ENCODE measurements at places on chromosomes 3 and 15.
A peak's percentile ranks its signal among the peaks of the same experiment; 100 is the strongest.

DNA sequence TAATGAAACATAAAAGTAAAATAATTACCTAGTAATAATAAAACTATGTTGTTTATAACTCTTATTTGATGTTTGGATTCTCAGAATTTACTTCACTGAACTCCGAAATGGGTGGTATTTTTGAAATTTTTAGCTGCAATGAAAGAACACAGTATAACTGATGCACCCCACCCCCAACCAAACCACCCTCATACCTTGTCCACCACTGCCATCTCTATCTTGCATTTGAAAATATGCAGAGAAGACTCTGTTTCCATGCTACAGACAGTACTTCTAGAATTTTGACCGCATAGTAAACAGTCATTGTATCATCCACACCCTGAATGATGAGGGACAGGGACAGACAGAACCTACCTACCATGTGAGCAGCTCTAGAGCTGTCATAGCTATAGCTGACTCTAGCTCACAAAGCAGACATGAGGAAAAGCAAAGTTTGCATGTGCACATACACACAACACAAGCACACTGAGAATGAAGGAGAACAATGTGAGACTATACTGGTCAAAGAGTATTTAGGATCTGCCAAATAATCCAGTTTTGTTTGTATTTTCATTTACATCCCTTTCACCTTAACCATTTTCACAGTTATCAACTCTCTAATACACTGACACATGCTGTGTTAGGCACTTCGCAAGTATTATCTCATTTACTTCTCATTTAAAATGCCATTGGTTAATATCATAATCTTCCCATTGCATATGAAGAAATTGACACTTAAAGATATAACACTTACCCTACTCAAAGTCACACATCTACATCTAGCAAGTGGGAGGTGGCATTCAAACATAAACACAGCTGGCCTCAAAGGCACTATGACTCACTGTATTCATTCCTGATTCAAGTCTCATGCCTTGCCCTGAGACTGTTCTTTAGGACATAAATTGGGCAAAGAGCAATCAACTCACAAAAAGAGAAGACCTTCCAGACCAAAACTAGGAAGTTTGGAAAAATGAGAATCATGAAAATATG lies 1014.7 kb upstream of the CFAP20DC start:
- peak; percentile 49 for DNase-seq

DNA sequence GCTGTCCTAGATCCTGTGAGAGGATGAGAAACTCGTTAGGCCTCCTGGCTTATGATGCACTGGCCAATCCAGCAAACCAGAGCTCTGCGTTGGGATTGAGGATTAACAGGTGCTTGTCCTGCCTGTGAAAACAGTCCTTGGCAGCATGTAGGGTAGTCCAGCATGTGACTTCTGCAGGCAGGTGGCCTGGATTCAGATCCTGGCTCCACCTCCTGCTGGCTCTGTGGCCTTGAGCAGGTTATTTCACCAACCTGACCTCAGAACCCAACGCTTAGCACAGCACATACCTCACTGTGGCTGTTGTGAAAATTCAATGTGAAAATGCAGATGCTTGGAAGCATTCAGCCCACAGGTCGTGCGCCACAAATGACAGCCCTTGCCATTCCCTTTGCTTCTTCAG lies 33.6 kb downstream of the PLA2G4D start:
- no peak for DNase-seq

DNA sequence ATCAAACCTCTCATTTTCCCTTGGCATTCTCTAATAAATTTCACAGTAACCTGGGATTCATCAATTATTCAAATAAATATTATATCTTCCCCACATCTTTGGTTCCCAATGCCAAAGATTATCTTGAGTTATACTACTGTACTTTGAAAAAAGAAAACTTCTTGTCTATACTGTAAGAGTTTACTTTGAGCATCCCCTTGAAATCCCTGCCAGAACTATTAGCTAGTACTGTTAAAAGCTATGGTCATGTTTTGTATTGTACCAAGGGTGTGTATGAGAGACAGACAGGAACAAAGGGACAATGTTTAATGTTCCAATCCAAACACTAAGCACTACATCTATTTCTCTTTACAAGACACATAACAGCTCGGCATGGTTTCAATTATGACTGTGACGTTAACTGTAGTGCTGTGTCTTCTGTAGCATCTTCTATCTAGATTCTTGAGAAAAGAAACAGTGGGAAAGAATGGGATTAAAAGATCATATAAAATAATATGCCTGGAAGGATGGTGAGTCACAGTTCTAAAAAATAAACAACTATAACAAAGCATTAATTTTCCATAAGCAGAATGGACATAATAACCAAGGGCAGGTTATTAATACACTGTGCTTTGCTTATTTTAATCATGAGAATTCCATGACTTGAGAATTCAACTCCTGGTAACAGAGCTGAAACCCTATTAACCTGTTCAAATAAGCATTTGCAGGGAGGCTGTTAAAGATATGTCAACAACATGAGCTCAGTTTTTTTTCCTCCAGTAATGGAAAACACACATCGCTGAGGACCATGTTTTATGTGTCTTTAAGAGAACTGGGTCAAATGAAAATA lies 71.1 kb downstream of the ALDH1A2 start:
- DNase-seq, result no peak

DNA sequence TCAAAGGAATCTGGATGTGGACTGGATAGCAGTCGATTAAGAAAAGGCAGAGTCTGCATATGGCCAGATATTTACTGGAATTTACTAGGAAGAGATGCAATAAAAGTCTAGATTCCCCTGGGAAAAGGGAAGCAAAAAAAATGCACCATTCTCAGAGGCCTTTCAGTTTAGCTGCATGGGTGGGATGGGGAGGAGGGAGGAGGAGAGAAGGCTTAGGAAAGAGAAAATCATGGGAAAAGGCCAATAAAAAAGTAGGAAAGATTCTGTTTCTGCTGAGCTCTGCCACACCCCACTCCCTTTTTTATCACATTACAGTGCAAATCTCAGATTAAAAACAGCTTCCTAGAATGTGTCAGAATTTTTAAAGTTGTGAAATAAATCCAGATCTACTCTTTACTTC lies 103.6 kb downstream of the ADAMTS9 start:
- no peak for DNase-seq

GRCh38 chr3:187377842-187378241 lies 9.7 kb downstream of the RTP4 start:
- DNase-seq, result no peak

- DNase-seq, result no peak
Measured at GRCh38 chr15:64285871-64286270, 70.1 kb downstream of the CSNK1G1 start.

GRCh38 chr3:44939581-44940036 lies 36.4 kb downstream of the ZDHHC3 start:
- DNase-seq, result no peak

- DNase-seq, result no peak
Measured at GRCh38 chr3:139982404-139982803, 47.4 kb downstream of the CLSTN2 start.

DNA sequence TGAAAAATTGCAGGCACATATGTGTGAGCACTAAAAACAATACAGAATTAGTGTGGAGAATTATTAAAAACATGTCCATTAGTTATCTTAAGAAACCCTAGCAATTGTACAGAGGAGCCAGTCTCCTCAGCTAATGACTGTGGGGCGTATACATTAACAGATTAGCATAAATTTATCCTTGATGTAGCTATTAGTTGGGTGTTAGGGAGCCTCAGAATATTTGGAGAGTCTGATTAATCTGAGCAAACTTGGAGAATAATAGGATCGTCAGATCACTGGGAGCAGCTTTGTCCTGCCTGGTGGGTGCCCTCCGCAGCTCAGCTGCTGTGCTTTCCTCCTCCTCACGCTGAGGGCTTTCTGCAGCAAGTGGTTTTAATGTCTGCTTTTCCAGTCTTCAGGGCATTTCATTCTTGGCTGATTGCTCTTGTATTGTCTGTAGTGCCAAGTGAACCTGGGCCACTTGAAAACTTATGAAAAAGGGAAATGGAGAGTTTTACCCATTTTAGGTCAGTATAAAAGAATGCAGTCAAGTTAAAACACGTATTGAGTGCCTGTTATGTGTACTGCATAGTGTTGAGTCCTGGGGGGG lies 417.4 kb upstream of the SEMA6D start:
- no peak for DNase-seq

DNA sequence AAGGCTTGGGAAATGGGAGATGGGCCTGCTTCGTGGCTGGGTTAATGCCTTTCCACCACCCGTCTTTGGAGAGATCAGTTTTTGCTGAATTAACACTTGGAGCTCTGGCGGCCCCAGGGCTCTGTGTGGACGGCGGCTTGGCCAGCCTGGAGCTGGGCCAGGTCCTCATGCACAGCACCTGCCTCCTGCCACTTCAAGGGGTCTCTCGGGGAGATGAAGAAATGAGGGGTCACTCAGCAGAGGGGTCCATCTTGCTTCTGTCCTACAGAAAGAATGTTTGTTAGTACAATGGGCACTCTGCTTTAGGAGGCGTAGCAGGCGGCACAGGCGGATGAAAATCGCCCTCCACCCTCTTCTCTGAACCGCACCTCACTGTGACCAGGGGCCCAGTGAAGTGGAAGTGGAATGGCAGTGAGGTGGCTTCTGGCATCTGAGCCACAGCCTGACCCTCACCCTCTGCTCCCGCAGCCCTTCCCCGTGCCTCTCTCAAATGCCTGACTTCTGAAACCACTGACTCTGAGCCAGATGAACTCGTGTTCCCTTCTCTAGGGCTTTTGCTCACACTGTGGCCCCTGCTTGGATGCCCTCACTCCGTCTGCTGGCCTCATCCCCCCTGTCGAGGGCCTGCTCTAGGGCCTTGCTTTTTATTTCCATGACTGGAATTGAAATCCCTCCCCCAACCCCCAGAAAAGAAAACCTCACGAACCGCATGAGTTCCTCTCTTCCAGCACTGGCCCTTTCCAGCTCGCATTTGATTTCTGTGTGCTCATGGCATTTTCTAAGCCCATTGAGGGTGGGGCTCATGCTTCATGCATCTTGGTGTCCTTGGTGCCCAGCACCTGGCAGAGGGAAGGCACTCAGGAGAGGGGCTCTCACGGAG lies 42.2 kb downstream of the CHDH start:
- DNase-seq, result no peak

DNA sequence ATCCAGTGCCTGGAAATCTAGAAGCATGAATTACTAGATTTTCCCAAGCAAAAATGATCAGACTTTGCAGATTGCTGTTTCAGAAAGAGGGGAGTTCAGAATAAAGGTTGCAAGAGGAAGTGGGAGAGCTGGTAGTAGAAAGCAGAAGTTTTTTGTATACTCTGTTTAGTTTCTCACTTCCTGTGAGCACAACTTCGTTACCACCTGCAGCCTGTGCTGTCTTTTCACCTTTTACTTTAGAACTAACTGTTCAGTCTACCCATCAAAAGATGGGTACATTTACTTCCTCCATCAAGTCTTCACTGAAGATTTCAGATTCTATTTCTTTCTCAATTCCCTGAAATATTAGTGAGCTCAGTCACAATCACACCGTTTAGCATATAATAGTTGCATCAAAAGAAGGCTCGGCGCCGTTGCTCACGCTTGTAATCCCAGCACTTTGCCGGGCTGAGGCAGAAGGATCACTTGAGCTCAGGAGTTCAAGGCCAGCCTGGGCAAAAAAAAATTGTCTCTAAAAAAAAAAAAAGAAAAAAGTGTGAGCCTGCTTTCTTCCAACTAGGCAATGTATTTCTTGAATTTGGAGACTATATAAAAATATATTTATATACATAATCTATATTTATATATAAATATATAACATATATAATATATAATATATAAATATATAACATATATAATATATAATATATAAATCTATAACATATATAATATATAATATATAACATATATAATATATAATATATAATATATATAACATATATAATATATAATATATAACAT lies 1.8 kb upstream of the CEP97 start:
- peak; percentile 41 for DNase-seq

- DNase-seq, result peak; percentile 11
Measured at GRCh38 chr15:99452728-99453636, 112.8 kb upstream of the MEF2A start.

DNA sequence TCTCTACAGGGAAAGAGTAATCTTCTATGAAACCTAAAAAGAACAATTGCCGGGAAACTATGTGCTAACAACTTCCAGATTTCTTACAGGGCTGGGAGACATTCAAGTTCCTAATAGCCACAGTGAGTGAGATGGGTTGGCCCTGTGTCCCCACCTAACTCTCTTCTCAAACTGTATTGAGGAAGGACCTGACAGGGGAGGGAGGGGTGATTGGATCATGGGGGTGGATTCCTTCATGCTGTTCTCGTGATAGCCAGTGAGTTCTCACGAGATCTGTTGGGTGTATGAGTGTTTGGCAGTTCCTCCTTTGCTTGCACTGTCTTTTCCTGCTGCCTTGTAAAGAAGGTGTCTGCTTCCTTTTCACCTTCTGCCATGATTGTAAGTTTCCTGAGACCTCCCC lies 958.7 kb downstream of the AGBL1 start:
- no peak for DNase-seq

DNA sequence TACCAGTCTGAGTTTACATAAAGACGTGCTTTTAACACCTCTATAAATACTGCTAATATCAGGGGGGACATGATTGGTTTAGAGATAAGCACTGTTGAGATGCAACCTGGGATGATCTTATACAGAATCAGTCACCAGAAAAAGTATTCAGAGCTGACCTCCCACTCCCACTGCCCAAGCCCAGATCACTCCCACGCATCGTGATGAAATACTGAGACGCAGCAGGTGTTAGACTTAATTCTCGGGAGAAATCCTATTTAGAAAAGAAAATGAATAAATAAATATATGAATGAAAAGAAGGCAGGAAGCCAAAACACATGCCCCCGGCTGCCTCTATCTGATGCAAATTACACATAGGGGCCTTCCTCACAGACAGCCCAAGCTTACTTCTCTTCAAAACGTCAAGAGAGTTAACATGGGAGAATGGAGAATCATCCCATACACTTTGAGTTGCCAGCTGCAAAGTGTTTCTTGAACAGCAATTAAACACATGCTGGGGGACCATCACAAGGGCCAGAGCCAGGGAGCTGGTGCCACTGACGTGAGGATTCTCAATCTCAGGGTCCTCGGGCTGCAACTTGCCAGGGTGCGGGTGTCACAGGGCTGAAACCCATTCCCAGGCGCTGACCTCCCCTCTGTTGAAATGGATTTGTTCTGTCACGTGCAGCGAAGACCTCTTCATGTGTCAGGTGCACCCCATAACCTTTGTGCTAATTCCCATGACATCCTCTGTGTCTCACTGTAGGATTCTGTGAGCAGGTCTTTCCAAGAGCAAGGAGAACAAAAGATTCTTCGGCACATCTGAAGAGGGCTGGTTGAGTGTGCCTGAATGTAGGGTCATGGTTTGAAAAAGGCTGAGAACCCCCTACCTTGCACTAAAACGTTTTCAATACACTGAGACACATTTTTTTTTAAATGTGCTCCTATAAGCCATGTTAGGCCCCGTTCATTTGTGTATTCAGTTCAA lies 764.2 kb upstream of the ARRDC4 start:
- DNase-seq, result no peak

- no peak for DNase-seq
Measured at GRCh38 chr15:42919308-42919707, 1.3 kb downstream of the TTBK2 start.

DNA sequence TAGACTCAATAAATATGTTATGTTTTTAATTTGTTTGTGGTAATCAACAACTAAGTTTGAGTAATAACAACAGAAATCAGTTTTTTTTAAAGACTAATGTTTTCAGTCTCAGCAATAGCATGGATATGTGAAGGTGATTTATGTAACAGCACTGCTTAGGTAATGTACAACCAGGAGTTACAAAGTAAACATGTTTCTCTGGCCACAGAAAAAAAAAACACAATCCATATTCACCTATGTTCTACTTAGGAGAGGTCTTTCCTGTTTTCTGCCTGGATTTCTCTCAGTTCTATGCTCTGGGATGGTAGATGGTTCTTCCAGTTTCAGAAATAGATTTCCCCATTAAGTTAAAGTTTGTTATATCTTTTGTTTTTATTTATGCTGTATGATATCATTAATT lies 579.4 kb downstream of the SI start:
- no peak for DNase-seq

GRCh38 chr15:92025706-92026270 lies 172.3 kb downstream of the SLCO3A1 start:
- no peak for DNase-seq
